NCI-H1092 (cell line): ENCODE measurements at places on chromosomes 4 and X.
A peak's percentile ranks its signal among the peaks of the same experiment; 100 is the strongest.

DNA sequence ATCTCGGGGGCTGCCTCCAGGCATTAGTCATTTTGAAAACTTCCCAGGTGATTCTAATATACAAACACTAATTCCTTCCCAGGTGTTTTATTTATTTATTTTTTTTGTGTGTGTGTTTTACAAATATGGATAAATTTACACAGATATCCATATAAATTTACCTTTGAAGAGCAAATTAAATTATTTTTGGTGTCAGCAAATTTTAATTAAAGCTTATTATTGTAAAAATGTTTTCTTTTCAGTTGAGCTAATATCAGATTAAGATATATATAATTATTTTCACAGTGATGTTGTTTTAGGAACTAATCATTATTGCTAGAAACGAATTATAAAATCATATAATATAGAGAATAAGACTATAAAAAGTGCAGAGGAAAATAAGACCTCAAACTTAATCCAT lies 62.0 kb upstream of the FREM3 start:
- DNase-seq, result no peak

GRCh38 chr4:1987296-1987695 lies 21.5 kb downstream of the NELFA start:
- DNase-seq, result no peak

DNA sequence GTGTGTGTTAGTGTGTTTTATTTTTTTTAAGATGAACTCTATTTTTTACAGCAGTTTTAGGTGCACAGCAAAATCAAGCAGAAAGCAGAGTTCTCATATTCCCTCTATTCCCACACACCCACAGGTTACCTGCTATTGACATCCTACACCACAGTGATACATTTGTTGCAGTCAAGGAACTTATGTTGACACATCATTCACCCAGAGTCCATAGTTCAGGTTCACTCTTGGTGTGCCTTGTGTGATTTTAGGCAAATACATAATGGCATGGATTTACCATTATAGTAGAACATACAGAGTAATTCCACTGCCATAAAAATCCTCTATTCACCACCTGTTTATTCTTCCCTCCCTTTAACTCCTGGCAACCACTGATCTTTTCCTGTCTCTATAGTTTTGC lies 28.7 kb downstream of the DIAPH2 start:
- DNase-seq, result no peak

- no peak for DNase-seq
These were observed 1.4 kb upstream of the EMCN start for GRCh38 chr4:100519205-100519604.

DNA sequence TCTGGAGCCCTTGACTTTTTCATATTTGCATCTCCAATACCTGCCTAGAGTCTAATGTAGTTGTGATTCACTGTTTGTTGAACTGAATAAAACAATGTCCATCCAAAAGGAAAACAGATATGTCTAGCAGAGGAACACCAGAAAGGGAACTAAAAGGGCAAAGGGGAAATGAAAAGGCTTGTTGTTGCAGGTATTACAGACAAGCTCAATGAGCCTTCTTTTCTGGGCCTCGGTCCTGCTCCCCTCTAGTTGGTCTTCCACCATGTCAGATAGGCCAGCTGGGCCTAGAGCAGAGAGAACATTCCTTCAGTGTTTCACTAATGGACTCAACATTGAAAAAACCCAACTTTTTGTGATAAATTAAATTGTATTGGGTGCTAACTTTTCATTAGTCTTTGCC lies 55.4 kb downstream of the ZFX start:
- DNase-seq, result no peak

- DNase-seq, result no peak
These were observed 7.2 kb downstream of the FAM53A start for GRCh38 chr4:1676605-1677525.

- DNase-seq, result no peak
These were observed 529.0 kb upstream of the FTHL17 start for GRCh38 chrX:31600823-31601222.

DNA sequence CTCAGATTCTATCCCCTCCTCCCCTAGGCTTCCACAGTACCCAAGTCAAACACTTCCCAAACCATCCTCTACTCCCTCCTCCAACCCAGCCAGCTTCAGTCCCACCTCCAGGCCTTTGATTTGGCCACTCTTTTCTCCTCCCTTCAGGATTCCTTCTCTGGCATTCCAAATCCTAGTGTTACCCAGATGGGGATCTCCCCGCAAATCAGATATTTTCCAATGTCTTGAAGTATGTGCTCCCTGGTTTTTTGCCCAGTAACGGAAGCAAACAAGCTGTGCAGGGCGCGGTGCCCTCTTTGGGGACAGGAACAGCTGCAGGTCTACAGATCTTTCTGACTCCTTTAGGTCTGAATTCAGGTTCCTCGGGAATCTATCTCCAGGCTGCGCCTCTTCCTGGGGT lies 2.2 kb upstream of the SYN1 start:
- DNase-seq, result no peak

- DNase-seq, result no peak
These were observed 35.3 kb downstream of the NBDY start for GRCh38 chrX:56764153-56764974.

DNA sequence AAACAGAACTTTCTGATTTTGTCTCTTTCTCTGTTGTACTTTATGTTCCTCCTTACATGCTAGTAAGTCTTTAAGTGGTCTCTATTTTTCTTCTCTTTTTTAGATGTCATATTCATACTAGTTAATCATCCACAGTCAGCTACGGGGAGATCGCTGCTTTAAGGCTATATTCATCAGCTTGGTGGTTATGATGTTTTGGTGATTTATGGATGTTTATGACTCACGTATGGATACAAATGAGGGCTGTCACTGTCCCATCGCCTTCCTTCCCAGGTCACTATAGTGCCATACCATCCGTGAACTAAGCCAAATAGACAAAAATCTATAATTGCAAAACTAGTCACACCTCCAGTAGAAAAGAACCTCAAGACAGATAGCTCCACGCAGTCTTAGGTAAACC lies 296.8 kb upstream of the AADAT start:
- DNase-seq, result no peak

- DNase-seq, result no peak
These were observed 152.4 kb downstream of the SNCA start for GRCh38 chr4:89684536-89684935.

DNA sequence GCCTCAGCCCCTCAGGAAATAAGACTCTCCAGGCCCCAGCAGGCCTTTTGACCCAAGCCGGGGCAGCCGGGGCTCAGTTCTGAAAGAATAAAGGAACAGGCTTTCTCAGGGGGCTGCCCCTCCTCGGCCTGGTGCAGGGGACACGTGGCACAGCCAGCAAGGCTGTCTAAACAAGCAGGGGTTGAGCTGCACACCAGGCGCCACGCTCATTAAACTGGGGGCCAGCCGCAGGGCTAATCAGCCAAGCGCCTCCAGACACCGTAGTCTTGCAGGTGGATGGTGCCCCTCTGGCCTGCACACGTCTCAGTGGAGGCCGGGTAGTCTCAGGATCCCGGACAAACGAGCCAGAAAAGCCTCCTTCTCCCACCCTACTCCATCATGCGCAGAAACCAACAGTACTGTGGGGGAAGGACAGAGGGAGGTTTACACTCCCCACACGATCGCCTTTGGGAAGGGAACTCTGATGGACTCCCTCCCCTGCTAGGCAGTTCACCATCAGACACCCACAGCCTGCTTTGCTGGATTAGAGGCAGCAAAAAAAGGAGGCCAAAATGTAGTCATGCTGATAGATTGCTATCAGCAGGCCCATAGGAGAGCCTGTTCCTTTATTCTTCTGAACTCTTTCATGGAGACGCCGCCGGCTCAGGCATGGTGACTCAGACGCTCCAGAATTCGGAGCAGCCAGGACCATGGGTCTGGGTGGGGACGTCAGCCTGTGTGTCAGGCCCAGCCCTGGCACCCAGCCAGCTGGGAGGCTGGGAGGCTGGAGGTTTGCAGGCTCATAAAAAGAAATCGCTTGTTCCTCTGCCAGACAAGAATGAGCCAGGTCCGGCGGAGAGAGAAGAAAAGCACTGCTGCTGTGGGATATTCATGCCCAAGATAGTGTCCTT lies 342.4 kb downstream of the BCOR start:
- peak; percentile 38 for DNase-seq

DNA sequence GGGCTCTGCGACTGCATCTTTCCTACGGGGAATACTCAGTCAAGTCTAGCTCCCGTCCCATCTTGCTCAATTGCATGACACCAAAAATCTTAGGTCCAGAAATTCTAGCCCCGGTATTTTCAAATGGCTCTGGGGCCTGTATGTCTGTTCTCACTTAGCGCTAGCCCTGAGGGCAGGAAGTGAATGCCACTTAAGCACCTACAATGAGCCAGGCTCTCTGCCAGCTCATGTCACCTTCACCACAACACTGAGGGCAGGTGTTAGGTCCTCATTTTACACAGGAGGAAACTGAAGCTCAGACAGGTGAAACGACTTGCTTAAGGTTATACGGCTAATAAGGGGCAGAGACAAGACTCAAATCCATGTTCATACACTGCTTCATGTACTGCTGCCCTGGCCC lies 282.8 kb downstream of the PPP1R2C start:
- DNase-seq, result no peak

DNA sequence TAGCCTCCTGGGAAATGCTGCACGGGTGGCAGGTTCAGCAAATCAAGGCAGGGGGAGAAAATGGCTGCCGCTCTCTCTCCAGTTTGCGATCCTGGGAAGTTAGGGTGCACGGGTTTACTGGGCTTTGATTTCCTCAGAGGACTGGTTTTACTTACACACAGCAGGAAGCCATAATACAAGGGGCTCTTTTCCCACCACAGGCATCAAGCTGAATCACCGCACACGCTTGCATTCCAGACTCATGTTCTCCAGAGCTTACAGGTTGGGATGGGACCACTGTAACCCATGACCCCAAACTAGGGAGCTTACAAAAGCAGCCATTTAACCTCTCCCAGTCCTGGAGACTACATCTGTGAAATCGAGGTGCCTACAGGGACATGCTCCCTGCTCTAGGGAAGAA lies 159.8 kb downstream of the DHRSX start:
- DNase-seq, result no peak

GRCh38 chr4:76091052-76091451 lies 16.5 kb downstream of the ART3 start:
- no peak for DNase-seq

DNA sequence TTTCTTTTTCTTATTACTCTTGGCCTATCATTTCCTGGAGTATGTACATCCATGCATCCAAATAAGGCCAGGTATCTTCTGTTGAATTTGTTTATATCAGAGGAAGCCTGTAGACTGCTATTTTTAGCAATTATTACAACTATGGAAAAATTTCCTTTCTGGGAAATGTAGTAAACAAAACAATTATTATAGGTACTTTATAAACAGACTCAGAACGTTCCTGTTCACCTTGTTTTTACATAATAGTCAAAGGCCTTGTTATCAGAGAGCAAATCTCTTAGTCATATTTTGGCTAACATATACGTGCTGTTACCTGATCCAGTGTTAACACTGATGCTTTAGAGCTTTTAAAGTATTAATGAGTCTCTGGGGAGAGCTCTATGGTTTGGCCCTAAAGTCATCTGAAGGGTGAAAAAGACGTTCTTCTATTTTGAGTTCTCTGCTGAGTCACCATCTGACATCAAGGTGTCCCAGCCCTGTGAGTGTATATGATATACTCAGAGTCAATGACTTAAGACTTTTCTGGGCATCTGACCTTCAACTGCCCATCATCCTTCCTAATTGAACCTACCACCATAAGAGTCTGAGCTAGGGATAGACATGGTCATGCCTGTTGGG lies 7.3 kb downstream of the SPARCL1 start:
- DNase-seq, result peak; percentile 63

- no peak for DNase-seq
These were observed 339.2 kb downstream of the TMA16 start for GRCh38 chr4:163833669-163834068.

- no peak for DNase-seq
These were observed 21.2 kb downstream of the EVC start for GRCh38 chr4:5732158-5732557.
